RWPE1 (cell line): ENCODE measurements at places on chromosomes 11 and 22.
A peak's percentile ranks its signal among the peaks of the same experiment; 100 is the strongest.

GRCh38 chr22:27874185-27874584 lies 44.9 kb downstream of the PITPNB start:
- DNase-seq: no peak

GRCh38 chr22:40107851-40108378 lies 69.8 kb upstream of the TNRC6B start:
- DNase-seq: peak; percentile 24

GRCh38 chr11:72828692-72829101 lies 14.5 kb downstream of the ATG16L2 start:
- DNase-seq: no peak

DNA sequence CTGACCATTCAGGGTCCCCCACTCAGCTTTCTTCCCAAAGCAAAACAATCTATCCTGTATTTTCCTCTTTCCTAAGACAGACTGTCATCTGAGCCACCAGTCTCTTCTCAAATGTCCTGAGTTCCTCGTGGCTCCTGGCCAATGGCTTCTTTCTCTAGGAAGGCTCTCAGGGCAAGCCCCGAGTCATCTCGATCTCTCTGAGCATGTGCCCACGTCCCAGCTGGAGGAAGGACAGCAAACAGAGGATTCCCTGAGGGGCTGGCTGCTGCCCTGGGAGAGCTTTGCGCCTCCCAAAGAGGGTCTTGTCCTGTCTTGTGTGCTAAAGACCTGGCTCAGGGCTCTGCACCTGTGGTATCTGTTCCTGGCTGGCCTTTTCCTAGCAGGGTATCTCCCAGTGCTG lies 8.3 kb downstream of the SLC37A2 start:
- no peak for DNase-seq

GRCh38 chr11:103170865-103171264 lies 61.6 kb downstream of the DYNC2H1 start:
- no peak for DNase-seq

DNA sequence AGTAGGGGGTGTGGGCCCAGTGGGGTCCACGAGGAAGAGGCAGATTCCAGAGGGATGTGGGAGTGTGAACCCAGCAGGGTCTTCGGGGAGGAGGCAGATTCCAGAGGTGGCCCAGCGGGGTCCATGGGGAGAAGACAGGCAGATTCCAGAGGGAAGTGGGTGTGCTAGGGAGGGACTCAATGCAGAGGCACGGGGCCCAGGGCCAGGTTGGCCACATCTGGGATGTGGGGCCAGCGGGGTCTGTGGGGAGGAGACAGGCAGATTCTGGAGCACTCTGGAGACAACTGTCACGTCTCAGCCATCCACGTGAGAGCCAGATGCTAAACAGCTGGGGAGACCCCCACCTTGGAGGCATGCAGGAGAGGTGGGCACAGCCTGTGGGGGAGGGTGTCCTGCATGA lies 582.6 kb downstream of the TBC1D22A start:
- DNase-seq: no peak

- DNase-seq: no peak
These were observed 88.5 kb downstream of the ZBTB16 start for GRCh38 chr11:114148013-114148382.

- peak; percentile 49 for DNase-seq
These were observed 384.8 kb downstream of the MN1 start for GRCh38 chr22:27416511-27417420.

GRCh38 chr11:131242476-131243000 lies 127.9 kb upstream of the NTM start:
- no peak for DNase-seq

DNA sequence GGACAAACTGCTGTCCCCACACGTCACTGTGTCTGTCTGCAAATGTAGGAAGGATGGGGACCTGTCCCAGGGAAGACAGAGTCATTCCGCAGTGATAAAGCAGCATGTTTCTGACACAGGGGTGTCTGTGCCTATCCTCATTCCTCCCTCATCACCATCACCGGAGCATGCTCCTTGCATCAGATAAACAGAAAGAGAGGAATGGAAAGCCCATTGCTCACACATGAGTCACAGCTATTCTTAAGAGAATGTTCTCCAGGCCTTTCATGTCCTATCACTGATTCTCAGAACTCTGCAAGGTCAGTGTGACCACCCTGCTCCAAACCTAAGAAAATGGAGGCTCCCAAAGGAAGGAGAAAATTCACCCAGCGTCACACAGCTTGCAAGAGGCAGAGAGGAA lies 38.9 kb downstream of the ZNF195 start:
- DNase-seq: peak; percentile 42

GRCh38 chr11:95373241-95373640 lies 142.2 kb upstream of the SESN3 start:
- DNase-seq: no peak

- no peak for DNase-seq
These were observed 2.5 kb downstream of the LARGE2 start for GRCh38 chr11:45924927-45925326.

DNA sequence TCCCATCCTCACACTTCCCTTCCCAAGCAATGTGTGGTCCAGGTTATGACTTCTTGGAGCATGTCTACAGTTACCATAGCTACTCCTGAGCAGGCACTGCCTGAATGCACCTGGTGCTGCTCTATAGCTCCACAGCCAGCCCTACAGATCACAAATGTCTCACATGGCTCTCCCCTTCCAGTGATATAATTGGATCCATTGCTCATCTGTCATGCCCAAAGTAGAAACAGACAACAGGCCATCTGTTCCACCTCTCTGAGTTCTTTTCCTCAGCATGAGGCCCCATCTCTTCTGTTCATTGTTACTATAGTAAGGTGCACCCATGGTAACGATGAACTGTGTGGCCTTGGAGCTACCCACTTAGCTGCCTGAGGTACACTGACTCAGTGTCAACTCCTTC lies 320.3 kb upstream of the ZC3H12C start:
- no peak for DNase-seq

GRCh38 chr11:108069947-108070346 lies 51.4 kb upstream of the ACAT1 start:
- peak; percentile 4 for DNase-seq

- no peak for DNase-seq
These were observed 315.2 kb upstream of the B3GAT1 start for GRCh38 chr11:134727204-134727603.

- no peak for DNase-seq
These were observed 663 bp upstream of the LARGE2 start for GRCh38 chr11:45921561-45922424.

GRCh38 chr11:44003736-44004451 lies 43.9 kb upstream of the ACCSL start:
- DNase-seq: no peak

- DNase-seq: peak; percentile 13
These were observed 347 bp downstream of the MN1 start for GRCh38 chr22:27801202-27801615.

GRCh38 chr11:132590986-132591385 lies 941.3 kb downstream of the OPCML start:
- DNase-seq: no peak

DNA sequence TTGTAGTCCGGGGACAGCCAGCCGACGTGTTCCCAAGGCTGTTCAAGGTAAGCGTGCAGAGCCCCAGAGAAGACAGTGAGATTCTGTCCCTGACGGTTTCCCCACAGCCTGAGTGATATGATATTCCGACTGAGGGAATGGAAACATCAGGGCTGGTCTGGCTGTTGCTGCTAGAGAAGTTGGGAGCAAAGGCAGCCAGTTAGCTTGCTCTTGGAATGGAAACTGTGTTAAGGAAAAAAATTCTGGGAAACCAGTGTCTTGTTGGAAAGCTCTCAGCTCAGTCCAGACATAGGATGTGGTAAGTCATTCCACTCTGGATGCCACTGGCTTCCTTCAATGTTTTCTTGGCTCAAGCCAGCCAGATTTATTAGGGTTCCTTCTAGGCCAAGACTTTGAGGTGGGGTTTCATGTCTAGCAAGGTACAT lies 8.8 kb downstream of the CRY2 start:
- no peak for DNase-seq

GRCh38 chr11:7579361-7579791 lies 65.6 kb downstream of the PPFIBP2 start:
- no peak for DNase-seq

DNA sequence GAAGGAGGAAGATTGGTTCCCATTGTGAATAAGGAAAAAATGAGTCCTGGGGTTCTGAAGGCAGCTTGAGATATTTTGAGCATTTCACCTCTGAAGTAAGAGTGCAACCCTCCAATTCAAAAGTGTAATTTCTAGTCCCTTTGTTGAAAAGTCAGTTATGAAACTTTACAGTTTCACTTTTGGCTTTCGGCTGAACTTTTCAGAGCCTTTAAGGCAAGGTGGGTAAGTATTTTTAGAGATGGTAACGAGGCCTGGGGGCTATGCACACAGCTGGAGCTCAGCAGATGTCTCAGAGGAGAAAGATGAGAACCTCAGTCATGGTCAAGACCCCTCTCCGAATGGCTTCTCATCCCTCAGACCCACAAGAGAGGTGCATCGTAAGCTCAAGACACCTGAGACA lies 267.6 kb downstream of the KIRREL3 start:
- DNase-seq: no peak

DNA sequence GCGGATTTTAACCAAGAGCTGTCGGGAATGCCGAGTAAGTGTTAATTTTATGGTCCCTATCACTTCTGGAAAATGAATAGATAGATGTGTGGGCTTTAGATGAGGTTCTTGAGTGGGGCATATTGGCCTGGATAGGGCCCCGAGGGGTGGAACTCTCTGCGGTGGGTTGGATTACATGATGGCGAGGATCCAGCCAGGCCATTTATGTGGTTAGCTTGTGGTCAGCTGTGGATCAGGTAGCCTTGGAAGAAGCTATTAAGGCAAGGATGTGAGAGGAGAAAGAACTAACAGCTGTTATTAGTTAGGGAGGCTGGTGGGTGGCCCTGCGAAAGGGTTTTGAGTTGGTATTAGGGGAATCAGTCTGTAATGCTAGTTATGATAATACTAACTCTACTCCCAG lies 268.4 kb downstream of the NELL1 start:
- DNase-seq: no peak

DNA sequence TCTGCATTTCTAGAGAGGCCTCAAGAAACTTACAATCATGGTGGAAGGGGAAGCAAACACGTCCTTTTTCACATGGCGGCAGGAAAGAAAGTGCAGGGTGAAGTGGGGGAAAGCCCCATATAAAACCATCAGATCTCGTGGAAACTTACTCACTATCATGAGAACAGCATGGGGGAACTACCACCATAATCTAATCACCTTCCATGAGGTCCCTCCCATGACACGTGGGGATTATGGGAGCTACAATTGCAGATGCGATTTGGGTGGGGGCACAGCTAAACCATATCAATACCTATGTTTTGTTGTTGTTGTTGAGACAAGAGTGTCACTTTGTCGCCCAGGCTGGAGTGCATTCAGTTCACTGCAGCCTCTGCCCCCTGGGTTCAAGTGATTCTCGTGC lies 29.9 kb downstream of the SFI1 start:
- no peak for DNase-seq

DNA sequence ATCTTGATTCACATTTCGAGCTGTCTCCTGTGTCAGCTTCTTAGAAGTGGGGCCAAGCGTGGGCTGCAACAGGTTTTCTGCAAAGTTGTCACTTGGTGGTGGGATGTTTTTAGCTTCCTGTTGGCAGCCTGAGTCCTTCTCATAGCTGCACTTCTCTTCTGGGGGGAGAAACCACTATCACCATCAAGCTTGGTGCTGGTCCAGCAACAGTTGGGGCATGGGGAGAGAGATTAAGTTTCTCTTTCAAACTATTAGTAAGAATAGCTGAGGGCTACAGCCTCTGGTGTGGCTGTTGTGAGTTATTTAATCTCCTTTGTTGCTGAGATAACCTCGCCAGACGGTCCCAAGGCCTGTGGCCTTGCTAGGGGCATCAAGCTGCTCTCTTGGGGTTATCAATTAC lies 123.3 kb upstream of the CRYBB3 start:
- no peak for DNase-seq

DNA sequence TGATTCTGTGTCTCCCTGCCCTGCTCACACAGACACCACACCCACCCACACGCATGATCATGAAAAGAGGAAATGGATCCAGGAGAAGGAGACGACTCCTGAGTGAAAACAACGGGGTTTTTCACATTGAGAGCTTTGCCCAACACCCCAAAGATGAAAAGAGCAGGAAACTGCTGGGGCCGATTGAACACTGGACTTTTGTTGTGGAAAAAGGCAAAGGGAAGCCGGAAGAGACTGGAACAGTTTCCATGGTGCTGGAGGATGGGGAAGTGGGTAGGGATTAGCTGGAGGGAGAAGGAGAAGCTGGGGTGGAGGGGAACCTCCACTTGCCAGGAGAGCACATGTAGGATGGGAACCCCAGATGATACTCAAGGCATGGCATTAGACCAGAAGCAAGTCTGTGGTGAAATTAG lies 5.2 kb upstream of the SLC43A3 start:
- DNase-seq: no peak

- DNase-seq: peak; percentile 79
These were observed 39.0 kb downstream of the CTNND1 start for GRCh38 chr11:57800444-57801182.

DNA sequence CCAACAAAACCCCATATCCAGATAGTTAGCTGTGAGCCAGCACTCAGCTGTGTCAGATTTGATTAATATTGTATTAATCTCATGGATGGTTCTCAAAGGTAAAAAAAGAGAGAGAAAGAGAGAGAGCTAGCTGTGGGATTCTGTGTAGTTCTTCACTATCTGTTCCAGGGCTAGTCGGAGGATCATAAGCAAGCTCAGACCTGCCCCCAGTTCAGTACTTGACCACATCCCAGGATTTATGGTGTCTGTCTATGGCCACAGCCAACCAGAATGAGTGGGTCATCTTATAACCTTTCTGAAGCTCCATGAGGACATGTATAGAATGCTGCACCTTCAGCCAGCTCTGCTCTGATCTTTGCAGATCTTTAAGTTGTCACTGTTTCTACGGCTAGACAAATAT lies 13.5 kb upstream of the B3GNT6 start:
- no peak for DNase-seq

GRCh38 chr11:28009996-28010395 lies 98.0 kb downstream of the KIF18A start:
- DNase-seq: no peak

DNA sequence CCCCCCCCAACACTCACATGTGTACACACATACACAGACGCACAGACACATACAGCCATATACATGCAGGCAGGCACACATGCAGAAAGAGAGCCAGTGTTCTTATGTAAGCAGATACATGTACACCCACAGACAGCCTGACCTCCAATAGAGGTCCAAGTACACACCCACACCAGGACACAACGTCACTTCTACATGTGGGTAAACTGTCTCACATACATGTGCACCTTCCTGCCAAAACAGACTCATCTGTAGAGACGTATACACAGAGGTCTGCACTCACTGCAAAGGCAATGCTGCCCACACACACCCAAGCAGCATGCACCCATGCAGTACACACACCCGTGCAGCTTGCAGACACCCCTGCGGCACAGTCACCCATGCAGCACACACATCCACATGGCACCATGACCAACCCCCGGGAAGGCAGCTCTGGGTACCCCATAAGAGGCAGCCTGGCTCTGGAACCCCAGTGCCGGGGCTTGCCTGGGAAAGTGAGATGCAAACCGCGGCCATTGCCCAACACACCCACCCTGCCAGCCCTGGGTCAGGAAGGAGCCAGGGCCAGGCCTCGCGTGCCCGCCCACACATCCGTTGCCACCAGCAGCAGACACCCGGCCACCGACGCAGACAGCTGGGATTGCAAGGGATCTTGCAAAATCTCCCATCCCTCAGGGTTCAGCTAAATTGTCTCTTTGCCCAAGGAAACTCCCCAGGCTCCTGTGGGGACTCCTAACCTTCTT lies 10.1 kb downstream of the CASTOR1 start:
- DNase-seq: no peak

- peak; percentile 79 for DNase-seq
These were observed 1.2 kb upstream of the CERK start for GRCh38 chr22:46739094-46739870.

GRCh38 chr11:63505857-63506528 lies at the start of gene LGALS12:
LGALS12 (plus strand) TSS chr11:63506084; CDS start chr11:63506459, 375 bp downstream.
- DNase-seq: no peak

GRCh38 chr11:85196968-85197367 lies 430.2 kb downstream of the DLG2 start:
- DNase-seq: no peak
